ENCODE measurements at places on chromosomes 6 and 20. TPM values are rescaled to one million over a fixed set of nuclear protein-coding genes. Genes with fewer than 3 reads are reported as not detected.

Gene SYNE1
- 67.4 TPM for total RNA-seq

Gene OLIG3
- not detected for total RNA-seq

Gene SH3BGRL2
- total RNA-seq: 2.2 TPM

Gene VSX1
- not detected for total RNA-seq

Gene NCOA6
- total RNA-seq: 9.5 TPM

Gene POM121L2
- not detected for total RNA-seq

Gene ANGPT4
- total RNA-seq: 0.05 TPM

Gene SRSF12
- 0.05 TPM for total RNA-seq

Gene SLC32A1
- not detected for total RNA-seq

All from A375 (cell line).